ENCODE measurements at places on chromosomes 11 and 22.

GRCh38 chr11:16791191-16791961 lies 52.9 kb downstream of the C11orf58 start:
- peak; percentile 94 for ATAC-seq

DNA sequence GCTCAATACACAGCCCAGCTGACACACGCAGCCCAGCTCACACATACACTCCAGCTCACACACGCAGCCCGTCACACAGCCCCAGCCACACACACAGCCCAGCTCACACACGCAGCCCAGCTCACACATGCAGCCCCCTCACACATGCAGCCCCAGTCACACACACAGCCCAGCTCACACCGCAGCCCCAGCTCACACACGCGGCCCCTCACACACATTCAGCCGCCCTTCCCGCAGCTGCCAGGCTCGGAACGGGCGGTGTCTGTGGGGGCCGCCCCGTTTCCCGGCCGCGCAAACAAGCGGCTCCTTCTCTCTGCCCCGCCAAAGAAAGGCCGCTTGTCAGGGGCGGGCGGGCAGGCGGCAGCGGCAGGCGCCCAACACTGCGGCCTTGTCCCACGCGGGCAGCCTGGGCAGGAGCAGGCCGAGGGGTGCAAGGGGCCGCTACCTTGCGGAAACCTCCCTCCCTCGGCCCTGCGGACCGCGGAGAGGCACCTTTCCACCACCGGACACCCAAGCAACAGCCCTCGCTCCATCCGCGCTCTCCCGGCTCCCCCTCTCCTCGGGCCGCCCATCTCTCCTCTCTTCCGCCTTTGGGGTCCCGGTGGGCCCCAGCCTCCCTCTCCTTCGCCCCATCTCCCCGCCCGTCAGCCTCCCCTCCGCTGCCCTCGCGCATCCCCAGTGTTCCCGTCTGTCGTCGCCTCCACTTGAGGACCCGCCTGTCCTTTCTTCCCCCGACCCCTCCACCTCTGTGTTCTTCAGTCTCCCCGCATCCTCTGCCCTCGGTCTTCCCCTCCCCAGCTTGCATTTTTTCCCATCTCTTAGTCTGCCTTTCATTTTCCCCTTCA lies 2.2 kb downstream of the PHLDB1 start:
- ATAC-seq: no peak

GRCh38 chr11:120904116-120904515 lies 119.8 kb upstream of the TBCEL start:
- ATAC-seq: no peak

DNA sequence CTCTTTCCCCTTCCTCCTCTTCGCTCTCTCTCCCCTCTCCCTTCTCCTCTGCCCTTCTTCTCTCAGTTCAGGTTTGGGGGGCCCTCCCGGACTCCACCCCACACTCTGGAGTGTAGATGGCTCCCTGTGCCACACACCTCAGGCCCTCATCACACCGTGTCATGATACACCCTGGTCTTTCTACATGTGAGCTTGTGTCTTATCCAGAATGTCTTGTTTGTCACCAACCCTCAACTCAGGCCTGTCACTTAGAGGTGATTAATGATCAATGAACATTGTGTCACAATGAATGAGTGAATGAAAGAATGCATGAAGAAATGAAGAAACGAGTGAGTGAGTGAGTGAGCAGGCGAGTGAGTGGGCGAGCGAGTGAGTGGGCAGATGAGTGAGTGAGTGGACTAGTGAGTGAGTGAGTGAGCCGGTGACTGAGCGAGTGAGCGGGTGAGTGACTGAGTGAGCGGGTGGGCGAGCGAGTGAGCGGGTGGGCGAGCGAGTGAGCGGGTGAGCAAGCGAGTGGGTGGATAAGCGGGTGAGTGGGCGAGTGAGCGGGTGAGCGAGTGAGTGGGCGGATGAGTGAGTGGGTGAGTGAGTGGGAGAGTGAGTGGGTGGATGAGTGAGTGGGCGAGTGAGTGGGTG lies 33.8 kb downstream of the CAPN1 start:
- ATAC-seq: no peak

DNA sequence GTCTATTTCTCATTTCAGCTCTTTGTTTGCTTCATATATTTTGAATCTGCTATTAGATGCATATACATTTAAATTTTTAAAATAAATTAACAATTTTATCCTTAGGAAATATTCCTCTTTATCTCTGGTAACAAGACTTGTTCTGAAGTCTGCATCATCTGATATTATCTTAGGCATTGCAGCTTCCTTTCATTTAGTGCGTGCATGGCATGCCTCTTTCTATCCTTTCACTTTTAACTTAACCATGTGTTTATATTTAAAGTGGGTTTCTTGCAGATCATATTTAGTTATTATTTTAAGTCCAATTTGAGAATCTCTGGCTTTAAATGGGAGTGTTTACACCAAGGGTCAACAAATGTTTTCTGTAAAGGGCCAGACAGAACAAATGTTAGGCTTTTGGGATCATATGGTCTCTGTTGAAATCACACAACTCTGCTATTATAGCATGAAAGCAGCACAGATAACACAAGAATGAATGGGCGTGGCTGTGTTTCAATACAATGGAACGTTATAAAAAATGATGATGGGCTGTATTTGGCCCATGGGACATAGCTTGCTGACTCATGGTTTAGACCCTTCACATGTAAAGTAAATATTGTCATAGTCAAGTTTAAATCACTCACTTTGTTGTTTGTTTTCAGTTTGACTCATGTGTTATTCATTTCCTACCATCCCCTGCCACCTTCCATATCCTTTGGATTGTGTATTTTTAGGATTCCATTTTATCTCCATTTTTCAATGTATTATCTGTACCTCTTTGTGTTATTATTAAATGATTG lies 83.9 kb upstream of the SNX19 start:
- no peak for ATAC-seq

DNA sequence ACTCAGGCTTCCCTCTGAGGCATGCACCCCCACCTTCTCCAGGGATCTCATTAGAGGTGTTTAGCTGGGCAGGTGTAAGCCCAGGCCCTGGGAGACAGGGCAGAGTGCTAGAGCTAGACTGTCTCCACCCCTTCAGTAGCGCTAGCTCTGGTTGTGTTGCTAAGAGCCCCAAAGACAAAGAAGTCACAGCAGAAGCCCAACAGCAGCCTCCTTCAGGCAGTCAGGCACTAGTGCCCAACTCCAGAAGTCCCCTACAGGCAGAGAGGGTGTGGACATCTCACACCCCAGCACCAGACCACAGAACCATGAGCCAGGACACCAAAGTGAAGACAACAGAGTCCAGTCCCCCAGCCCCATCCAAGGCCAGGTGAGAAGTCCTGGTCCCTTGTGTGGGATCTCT lies at the start of gene CNGA4:
TSS of gene CNGA4 (plus strand) at position 188 of the 400 bp plus-strand sequence. CDS start at position 306, 118 bp downstream.
- no peak for ATAC-seq

- no peak for ATAC-seq
These were observed 148.3 kb upstream of the CADM1 start for GRCh38 chr11:115652496-115652895.

GRCh38 chr11:132576706-132577105 lies 955.6 kb downstream of the OPCML start:
- no peak for ATAC-seq

DNA sequence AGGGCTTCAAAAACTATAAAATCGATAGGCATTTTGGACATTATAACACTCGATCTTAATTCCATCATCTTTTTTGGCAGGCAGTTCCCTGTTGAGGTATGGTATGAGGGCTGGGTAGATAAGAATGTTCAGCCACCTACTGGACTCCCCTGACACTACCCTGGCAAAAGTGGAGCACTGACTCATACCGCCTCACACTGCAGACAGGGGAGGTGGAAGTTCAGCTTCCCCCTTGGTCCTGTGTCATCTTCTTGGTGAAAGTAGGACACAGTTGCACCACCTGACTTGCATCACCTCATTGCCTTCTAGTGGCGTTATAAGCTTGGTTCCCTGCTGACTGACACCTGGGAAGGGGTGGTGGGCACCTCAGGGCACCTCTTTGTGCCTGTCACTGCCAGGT lies 30.4 kb downstream of the PAAF1 start:
- peak; percentile 82 for ATAC-seq

Measured in SK-N-SH treated with all-trans-retinoic acid at 6 μM for 48 hours (cell line).